Prostate gland (tissue), 2 donors: ENCODE measurements at places on chromosomes 4 and X.

- DNase-seq = no peak
Observed at GRCh38 chrX:149476513-149476912, 28.6 kb downstream of the IDS start.

DNA sequence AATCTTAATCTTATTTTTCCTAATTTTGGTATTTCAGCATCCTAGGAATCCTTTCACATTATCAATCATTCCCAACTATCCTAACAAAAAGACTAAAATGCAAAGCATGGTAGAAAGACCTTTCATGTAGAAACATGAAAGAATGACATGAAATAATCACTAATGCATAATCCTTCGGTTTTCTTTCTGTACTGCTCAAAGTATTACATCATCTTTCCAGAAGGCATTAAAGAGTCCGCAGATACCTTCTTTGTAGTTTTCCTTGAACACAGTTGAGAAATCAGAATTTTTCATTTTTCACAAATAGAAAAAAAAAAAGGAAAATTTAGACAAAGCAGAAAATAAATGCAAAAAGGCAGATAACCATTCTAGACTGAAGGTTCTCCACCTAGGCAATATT is 11.5 kb downstream of the RCHY1 start:
- DNase-seq = no peak

DNA sequence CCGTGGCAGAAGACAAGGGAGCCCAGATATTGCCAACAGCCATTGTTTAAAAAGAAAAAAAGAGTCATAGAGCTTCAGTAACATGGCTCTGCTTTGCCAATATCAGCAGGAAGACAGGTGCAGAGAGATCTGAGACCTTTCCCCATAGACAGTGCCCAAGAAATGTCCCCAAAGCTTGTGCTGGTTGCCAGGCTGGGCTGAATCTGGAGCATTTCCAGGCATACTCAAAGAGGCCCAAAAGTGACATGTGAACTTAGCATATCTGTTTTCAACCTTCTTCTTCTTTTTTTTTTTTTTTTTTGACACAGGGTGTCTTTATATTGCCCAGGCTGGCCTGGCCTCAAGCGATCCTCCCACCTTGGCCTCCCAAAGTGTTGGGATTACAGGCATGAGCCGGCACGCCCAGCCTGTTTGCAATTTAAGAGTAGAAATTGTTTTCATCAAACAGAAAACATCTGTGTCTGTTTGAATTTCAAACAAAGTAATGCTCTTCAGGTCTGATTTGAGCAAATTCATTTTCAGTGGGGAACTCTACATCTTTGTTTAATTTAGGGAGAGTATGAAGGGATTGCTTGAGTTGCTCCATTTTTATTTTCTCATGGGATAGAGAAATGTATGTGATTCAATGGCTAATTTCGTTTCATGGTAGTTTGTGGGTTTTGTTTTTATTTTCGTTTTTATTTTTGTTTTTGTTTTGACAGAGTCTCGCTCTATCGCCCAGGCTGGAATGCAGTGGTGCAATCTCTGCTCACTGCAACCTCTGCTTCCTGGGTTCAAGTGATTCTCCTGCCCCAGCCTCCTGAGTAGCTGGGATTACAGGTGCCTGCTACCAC is 56.6 kb upstream of the RBM47 start:
- no peak for DNase-seq

DNA sequence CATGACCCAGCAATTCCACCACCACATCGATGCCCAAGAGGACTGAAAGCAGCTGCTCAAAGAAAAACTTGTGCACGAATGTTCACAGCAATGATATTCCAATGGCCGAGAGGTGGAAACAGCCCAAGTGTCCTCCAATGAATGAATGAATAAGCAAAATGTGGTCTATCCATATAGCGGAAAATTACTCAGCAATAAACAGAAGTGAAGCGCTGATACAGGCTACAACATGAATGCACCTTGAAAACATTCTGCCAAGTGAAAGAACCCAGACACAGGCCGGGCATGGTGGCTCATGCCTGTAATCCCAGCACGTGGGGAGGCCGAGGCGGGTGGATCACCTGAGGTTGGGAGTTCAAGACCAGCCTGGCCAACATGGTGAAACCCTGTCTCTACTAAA is 5.2 kb upstream of the SLC2A9 start:
- no peak for DNase-seq

- DNase-seq = no peak
Observed at GRCh38 chr4:7546809-7547367, 112.2 kb upstream of the PSAPL1 start.

GRCh38 chr4:10703156-10703555 is 18.6 kb upstream of the CLNK start:
- DNase-seq = no peak
